ENCODE measurements at places on chromosomes 2 and 18.
A peak's percentile ranks its signal among the peaks of the same experiment; 100 is the strongest.

DNA sequence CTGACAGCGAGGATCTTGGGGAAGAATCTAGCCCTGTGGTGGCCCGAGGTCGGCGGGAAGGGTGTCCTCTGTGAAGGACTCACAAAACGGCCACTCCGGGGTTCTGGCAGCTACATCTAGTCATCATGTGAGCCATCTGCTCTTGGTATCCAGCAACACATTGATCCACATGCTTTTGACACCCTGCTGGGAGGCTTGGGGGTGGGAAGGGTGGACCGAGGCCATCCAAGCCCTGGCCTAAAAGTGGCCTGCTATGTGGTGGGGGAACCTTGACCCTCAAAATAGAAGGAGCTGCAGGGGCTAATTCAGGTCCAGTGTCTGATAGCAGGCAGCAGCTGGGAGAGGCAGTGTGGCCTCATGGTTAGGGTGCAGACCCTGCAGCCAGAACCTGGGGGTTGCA, 145.7 kb downstream of the CELF4 start:
- no peak for DNase-seq

DNA sequence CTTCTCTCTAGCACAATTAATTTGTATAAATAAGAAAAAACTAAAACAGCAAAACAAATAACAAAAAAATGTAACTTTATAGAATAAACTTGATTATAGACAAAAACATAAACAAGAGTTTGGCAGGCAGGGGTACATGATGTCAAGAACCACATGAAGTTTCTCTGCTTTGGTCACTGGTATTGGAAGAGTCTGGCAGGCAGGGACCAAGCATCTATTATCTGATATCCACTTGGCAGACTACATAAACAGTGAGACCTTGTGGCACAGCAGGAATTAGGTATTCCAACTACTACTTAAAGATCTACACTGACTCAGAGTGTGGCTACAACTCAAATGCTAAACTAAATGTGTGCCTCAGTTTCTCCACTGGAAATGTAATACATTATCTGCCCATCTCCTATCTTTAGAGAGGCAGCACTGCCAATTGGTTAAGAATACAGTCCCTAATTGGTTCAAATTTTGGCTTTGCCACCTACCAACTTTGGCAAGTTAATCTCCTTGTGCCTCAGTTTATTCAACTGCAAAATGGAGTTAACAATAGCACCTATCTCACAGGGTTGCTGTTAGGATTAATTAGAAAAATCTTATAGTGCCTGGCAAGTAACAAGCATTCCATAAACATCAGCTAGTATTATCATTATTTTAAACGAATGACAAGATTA, 2.7 kb downstream of the MAP4K3 start:
- no peak for DNase-seq

DNA sequence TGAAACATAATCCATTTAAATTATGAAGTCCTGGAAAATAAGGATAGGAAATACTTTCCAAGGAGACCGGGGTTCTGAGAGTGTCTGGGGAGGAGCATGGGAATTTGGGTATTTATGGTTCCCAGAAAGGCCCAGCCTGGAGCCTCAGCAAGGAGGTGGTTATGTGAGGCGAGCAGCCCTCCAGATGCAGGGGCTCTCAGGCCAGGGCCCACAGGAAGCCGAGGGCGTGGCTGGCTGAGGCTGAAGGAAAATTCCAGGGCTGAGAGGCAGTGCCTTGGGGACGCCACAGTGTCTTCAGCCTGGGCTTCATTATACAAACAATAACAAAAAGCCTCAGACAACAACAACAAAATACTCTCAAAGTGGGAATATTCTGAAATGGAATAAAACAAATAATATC, 86.9 kb upstream of the SERPINE2 start:
- DNase-seq: no peak

- DNase-seq: peak; percentile 99
Observed at GRCh38 chr2:200177971-200178911, 128.3 kb upstream of the SPATS2L start.

DNA sequence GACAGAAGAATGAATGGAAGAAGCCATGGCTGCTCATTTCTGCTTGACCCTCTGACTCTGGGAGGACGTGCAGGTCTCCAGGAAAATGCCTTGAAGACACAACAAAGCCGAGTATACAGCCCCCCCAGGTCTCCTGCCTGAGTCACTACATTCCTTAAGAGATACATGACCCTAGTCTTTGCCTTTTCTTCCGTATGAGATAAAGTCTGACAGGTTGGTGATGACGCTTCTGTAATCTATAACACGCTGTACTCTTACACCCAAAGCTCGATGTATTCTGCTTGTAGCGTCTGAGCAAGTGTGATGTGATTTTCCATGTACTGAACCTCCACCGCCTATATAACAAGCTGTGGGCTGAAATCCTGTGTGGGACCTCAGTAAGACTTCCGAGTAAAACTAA, 77.3 kb downstream of the KCTD1 start:
- no peak for DNase-seq

- DNase-seq: no peak
Observed at GRCh38 chr2:100537918-100538317, 24.9 kb upstream of the PDCL3 start.

GRCh38 chr2:75703589-75704287, 7.0 kb downstream of the GCFC2 start:
- DNase-seq: no peak

- DNase-seq: no peak
Observed at GRCh38 chr2:99615247-99615771, 125.5 kb upstream of the REV1 start.

- peak; percentile 61 for DNase-seq
Observed at GRCh38 chr2:189254268-189254883, 74.8 kb upstream of the COL5A2 start.

- peak; percentile 45 for DNase-seq
Observed at GRCh38 chr2:26847655-26848335, at the start of gene DPYSL5. Gene DPYSL5, plus strand, starts transcription at chr2:26848132. Its CDS starts 50,368 bp downstream, at chr2:26898500.

GRCh38 chr2:112062894-112063293, 7.8 kb downstream of the TMEM87B start:
- no peak for DNase-seq

DNA sequence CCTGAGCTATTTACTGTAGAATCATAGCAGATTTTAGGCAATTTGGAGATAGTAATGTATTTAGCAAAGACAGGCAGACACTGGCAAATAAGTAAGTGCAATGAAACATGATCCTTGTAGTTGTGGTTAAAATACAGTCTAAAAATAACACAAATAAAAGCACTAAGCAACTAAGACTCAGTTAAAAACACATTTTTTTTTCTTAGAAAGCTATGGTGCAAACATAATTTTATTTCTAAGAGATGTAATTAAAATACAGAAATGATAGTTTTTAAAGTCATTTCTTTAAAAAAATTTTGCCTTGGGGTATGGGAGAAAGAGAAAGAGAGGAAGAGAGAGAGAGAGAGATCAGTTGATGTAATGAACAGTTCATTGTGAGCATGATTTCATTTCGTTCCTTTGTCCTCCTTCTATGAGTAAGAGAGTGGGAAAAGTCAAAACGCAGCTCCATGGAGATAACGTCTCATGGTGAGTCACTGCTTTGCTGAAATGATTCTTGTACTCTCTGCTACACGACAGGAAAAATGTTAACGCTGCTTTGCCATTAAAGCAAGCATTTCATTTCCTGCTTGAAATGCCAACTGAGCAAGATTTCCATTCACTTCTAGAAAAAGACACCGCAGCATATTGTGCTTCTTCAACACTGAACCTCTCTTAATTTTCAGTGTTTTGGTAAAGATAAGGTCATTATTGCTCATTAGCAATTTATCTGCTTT, 61.3 kb upstream of the PGAP1 start:
- peak; percentile 68 for DNase-seq

DNA sequence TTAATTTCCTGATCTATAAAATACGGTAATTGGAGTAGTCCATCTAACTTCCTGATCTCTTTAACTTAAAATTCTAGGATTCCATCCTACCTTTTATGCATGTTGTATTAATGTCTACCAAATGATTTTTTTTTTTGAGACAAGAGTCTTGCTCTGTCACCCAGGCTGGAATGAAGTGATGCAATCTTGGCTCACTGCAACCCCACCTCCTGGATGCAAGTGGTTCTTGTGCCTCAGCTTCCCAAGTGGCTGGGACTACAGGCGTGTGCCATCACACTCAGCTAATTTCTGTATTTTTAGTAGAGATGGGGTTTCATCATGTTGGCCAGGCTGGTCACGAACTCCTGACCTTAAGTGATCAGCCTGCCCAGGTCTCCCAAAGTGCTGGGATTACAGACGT, 47.8 kb downstream of the CFAP36 start:
- no peak for DNase-seq

DNA sequence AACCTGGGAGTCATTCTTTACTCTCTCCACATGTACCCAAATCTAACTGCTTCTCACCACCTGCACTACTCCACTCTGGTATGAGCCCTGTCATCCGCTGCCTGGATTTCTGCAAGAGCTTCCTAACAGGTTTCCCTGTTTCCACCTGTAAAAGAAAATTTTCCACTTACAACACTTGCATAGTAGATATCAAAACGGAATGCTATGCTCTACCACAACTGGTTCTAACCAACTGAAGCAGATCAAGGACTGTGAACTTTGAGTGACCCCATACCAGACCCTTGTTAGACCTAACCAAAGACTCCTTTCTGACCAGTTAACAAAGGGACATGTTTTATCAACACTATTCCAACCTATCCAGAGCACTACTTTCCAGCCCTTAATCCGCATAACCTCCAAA, 3.8 kb upstream of the TMEM131 start:
- no peak for DNase-seq

DNA sequence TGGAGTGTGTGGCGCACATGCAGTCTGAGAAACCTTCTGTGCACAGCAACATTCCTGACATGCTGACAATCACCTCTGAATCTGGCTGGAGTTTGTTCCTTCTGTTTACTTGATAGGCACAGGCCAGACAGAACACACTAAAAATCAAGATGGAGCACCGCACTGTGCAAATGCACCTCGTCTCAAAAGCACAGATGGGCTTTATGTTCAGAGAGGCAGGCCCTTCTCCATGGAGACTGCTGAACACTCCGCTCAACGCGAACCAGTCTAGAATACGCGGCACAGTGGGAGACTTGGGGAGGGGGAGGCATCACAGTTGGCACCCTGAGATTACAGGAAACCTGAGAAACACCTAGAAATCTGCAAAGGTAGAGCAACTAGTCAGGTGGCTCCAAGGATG, 58.4 kb upstream of the DNMT3A start:
- DNase-seq: no peak

DNA sequence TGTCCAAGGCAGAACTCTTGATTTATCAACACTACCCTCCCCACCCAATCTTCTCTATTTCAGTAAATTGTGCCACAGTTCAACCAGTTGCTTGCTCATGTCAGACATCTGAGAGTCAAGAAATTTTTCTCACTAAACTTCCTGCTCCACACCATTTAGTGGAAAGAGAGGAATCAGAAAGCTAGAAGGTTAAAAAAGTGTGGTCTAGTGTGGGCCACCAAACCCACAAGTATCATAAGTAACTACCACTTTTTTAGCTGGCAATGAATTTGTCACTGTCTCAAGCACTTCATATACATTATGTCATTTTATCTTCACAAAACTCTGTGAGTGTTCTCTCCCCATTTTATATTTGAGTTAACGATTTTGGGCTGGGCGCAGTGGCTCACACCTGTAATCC, 16.6 kb upstream of the MSTN start:
- no peak for DNase-seq

DNA sequence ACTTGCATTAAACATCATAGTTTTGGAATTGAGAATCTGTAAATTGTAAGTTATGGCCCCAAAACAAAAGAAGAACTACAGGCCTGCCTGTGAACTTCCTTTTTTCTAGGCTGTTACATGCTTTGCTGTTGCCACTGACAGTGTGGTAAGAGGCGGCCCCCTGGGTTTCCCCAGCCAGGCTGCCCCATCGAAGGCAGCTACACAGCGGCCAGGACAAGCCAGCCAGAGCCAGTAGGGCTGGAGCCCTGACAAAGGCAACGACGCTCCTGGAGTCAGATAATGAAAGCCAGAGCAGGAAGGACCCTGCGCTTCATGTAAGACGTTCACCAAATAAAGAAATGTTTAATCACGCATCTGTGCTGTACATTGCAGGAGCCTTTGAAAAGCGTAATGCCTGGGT, 55.0 kb downstream of the ANKRD44 start:
- DNase-seq: no peak

GRCh38 chr2:136658201-136658600, 107.1 kb upstream of the THSD7B start:
- no peak for DNase-seq

GRCh38 chr2:128628206-128628605, 309.5 kb upstream of the HS6ST1 start:
- DNase-seq: no peak

GRCh38 chr2:148027822-148028221, 6.9 kb downstream of the MBD5 start:
- no peak for DNase-seq

DNA sequence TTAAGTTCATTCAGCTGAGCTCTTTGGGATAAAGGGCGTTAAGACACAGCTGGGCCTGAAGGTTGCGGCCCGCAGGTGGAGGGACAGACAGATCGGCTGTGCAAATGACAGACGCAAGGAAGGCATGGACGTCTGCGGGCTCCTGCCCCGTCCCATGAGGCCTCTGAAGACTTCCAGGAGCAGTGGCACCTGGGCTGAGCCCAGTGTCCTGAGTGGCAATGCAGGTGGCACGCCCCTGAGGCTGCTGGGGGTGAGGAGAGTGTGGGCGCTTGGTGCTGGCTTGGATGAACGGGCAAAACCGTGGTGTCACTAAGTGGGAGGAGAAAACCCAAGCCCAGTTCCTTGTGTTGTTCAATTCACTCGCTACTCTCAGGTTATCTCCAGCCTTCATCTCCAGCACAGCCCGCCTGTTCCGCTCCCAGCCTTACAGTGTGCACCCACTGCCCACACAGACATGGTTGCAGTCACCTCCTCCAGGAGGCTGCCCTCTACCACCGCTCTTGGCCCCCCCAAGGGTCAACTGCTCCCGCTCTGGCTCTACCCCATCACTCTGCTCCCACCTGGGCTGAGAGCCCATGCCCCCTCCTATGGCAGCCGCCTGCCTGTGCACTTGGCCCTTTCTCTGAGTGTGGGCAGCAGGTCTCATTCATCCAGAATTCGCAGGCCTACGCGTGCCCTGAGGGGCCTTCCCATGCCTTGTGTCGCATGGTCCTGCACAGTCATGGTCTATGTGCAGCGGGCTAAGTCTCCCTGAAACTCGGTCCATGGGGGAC, 50.3 kb downstream of the PTGR3 start:
- DNase-seq: no peak

GRCh38 chr18:63178971-63179370, 140.6 kb downstream of the BCL2 start:
- no peak for DNase-seq

DNA sequence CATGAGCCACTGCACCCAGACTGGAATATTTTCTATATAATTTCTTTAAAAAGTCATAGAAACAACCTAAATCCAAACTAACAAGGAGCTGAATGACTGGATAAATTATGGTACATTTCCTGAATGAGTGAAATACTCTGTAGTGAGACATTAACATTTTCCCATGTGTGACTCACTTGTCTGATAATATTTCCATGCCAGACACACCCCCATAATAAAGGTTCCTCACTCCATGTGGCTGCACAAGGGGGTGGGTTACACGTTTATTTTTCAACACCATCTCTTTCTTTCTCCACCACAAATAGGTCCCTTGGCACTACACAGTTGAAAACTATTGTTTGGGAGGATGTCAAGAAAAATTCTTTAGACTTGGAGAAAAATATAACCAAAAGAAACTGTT, 266.3 kb upstream of the LYPD1 start:
- DNase-seq: no peak

GRCh38 chr2:207481924-207482323, 47.8 kb upstream of the CREB1 start:
- peak; percentile 3 for DNase-seq
